AG04450 (cell line): ENCODE measurements at places on chromosomes 6 and 20. TPM values are rescaled to one million over a fixed set of nuclear protein-coding genes. Genes with fewer than 3 reads are reported as not detected.

GRCh38 chr6:169234634-169235033 is 19.0 kb downstream of the THBS2 start:
- DNase-seq, result no peak

Gene SMLR1
- polyA plus RNA-seq, result not detected in 2 replicates

DNA sequence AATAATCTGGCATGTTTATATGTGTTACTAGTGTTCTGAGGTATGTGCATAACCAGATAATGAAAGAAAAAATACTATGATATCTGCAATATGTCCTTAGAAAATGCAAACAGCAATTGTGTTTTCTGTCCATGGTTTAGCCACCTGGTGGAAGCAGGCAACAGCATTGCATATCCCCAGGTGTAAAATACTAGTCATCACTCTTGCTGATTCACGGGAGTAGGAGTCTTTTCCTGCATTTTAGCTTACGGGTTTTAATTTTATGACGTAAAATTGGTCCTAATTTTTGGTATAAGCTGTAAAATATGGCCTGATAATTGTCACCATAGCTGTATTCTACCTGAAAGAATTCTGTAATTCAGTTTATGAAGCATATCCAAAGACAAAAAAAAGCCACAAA is 2.5 kb downstream of the RNF182 start:
- no peak for DNase-seq

- DNase-seq, result no peak
Measured at GRCh38 chr6:109610590-109610989, 80.4 kb downstream of the AK9 start.

DNA sequence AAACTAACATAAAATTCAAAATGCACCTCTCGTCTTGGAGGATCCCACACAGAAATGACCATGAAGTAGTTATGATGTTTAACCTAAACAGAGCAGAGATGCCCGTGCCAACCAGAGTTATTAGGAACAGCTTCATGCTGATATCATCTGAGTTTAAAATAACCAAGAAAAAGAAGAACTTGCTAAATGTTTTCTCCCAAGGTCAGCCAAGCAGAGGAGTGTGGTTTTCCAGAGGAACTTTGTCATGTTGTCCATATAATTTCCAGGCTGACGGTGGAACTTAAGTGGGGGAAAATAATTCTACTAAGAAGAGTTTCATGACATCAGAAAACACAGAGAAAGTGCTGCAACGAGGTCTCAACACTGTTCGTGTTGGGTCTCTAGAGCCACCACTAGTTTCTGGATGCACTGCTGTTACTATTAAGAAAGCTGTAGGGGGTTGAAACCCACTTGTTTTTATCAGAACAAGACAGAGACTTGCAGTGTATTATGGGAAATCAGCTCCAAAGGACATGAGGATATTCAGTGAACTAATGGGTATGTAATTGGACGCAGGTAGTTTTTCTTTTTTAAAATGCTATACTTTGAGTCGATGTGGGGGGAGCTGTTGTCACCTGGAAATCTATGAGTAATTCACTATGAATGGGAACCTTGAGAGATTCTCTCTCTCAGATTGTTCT is 5.2 kb downstream of the AGPAT4 start:
- DNase-seq, result no peak

DNA sequence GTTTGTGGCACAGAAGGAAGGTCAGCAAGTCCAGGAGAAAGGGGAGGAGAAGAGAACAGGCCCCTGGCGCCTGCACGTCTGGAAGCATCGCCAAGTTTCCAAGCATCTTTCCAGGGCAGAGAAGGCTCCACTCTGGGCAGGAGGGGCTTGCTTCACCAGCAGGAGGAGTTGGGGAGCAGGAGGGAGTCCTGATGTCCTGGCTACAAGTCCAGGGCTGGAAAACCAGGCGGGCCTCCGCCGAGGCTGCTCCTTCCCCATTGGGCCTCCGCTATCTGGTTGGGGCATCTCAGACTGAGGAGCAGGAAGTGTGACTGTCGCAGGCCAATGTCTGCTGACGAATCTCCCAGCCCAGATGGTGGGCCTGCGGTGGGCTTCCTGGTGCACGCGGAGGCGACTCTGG is 421.9 kb downstream of the PREX1 start:
- DNase-seq, result no peak

DNA sequence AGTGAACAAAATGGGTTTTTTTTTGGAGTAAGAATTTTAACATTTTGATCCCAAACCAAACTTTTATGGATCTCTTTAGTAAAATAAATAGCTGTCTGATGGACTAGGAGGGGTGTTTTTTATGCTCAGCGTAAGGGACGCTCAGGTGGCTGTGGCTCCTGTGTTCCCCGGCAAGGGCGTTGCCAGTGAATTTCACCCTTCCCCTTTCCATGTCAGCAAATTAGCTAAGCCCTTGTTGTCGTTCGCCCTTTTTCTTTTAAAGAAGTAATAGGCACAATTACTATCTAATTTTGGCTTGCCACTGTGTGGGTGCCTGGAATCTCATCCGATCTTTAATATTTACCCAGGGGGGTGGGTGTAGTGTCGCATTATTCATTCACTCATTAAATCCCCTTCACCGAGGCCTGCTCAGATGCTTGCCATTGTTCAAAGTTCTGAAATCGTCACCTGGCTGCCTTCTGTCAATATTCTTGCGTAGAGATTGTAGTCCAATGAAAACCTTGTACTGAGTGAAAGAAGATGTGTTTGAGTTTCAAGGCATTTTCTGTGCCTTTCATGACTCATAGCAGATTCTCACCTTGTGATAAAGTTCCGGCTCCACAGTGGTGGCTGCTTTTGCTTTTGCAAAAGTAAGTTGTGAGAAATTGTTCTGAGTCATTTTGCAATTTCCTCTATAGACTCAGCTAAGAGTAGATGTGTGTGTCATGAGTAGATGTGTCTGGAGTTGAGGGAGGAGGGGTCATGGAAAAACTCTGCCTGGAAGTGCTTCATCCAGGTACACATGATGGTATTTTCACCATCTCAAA is 40.0 kb upstream of the CLDN20 start:
- DNase-seq, result peak; percentile 49

Gene HLA-DMA
- polyA plus RNA-seq, result 7.1 and 8.2 TPM in 2 replicates

GRCh38 chr6:63509652-63510352 is 62.5 kb upstream of the LOC128125822 start:
- no peak for DNase-seq

DNA sequence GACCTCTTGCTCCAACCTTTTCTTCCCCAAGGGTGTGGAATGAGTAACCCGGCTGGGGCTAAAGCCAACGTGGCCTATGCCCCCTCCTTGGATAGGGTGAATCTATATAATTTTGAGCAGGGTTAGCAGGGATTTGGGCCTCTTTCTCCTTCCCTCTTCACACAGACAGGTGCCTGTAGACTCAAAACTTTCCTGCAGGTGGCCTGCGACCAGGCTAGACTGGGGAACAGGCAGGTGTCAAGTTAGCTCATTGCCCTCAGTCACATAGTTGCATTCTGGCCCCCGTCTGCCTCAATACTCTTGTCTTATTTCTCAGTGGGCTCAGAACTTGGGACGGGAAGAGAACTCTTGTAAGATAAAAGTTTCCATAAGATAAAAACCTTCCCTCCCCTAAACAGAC is 243.0 kb downstream of the ATXN1 start:
- DNase-seq, result no peak

Gene PROKR2
- not detected in 2 replicates for polyA plus RNA-seq

DNA sequence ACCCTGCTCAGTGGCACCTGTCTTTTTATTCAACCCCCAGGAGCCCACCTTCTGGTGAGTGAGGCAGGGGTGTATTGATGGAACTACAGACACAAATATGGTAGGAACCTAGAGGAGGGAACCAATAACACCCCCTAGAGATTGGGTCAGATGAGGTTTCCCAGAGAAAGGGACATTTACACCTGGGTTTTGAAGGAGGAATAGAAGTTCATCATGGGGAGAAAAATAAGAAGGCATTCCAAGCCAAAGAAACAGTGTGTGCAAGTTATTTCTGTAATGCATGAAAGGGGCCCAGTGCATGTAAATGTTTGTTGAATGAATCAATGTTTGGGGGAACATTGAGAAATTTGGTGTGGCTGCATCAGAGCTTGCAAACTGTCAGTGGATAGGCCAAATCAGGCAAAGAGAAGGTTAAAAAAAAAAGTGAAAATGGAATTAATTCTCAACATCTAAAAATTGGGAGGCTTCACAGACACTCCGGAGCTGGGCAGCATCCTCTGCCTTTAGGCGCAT is 11.1 kb upstream of the KIAA1755 start:
- no peak for DNase-seq
